ENCODE measurements at places on chromosomes 4 and X. TPM values are rescaled to one million over a fixed set of nuclear protein-coding genes. Genes with fewer than 3 reads are reported as not detected.

The FAT1 gene
- 124 TPM for total RNA-seq

The AKAP14 gene
- total RNA-seq: not detected

The TCEAL2 gene
- not detected for total RNA-seq

DNA sequence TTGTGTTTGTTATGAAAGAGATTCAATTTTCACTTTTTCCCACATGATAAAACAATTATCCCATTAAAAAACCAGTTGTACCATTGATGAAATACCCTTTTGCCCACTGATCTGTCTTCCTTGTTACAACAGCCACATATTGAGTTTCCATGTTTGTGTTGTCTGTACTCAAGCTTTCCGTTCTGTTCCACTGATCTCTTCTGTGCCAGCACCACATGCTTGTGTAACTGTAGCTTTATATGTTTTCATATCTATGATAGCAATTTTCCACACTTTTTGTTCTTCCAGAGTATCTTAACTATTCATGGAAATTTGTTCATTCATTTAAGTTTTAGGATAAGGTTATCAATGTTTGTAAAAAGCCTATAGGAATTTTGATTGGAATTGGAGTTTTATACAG lies 24.3 kb upstream of the RELL1 start:
- no peak for DNase-seq

- DNase-seq: no peak
Observed at GRCh38 chr4:153074936-153075630, 129.2 kb upstream of the TRIM2 start.

DNA sequence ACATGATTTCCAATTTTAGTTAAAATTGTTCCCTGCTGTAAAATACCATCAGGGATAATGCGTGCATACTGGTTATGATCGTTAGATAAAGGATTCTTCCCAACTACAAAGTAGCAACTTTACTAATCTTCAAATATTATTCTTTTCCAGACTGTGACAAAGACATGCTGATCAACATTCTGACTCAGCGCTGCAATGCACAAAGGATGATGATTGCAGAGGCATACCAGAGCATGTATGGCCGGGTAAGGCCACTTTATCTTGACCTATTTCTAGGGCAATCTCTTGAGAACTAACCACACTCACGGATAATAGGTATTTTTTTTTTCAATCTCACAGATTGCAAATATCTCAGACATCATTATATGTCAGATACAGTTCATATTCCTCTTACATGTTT lies 47.0 kb downstream of the ANXA10 start:
- DNase-seq: peak; percentile 39

- DNase-seq: no peak
Observed at GRCh38 chrX:1598876-1599790, 7.7 kb downstream of the AKAP17A start.

- DNase-seq: no peak
Observed at GRCh38 chr4:40199179-40199670, 2.4 kb downstream of the RHOH start.

DNA sequence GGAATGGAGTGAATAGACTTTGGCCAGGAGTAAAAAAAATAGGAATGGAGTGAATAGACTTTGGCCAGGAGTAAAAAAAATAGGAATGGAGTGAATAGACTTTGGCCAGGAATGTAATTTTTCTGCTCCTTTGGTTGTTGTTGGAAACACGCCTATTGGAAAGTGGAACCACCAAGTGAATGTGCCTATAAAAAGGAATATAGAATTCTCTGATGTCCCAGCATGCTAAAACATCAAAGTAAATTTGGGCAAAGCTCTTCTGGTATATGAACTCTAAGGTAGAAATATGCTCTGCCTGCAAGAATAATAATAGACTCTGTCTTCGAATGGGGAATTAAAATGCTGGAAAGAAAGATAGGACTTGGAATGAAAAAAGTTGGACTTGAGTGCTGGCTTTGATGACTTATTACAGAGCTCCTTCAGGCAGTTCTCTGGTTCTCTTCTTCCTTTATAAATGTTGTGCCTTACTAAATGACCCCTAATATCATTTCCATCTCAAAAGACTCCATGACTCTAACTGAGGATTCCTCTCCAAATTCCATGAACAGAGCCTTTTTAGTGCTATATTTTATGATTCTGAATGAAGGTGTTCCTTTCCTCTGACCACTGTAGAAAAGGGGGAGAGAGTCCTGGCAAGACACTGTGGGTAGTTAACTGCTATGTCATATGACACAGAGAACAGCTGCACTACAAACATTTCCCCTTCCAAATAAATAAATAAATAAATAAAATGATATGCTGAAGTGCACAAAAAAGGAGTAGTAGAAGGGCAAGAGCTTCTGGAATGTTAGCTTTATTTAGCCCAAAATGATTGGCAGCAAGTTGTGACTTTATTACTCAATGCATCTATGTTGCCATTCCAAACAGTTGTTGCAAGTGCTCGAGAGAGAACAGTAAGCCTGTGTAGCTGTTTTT lies 13.5 kb upstream of the GBA3 start:
- DNase-seq: no peak
